ENCODE measurements at places on chromosomes 12 and 14. TPM values are rescaled to one million over a fixed set of nuclear protein-coding genes. Genes with fewer than 3 reads are reported as not detected.
A peak's percentile ranks its signal among the peaks of the same experiment; 100 is the strongest.

GRCh38 chr12:47931187-47931586 lies 26.4 kb upstream of the VDR start:
- DNase-seq = no peak

DNA sequence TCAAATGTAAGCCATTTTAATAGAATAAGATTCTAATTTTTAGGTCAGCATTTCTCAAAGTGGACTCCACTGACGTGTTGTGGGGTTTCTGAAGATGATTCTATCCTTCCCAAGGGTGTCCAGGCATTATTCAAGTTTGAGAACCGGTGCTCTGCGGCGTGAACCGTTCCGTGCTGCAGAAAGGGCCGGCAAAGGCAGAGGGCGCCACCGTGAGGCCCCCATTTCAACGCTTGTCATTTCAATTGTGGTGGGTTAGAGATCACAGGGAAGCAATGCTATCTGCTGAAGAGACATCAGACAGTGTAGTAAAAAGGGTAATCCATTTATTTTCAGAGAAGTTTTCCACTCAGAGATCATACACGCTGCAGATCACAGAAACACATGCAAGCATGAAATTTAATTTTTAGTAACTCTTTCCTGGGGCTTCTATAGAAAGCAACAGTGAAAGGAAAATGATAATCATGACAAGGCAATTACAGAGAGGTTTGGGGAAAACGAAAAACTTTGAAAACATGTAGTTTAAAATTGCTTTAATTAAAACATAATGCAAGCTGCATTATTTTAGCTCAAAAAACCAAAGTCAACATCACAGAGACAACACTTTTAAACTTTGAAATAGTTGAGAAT lies 201.7 kb downstream of the EXOC5 start:
- DNase-seq = no peak

DNA sequence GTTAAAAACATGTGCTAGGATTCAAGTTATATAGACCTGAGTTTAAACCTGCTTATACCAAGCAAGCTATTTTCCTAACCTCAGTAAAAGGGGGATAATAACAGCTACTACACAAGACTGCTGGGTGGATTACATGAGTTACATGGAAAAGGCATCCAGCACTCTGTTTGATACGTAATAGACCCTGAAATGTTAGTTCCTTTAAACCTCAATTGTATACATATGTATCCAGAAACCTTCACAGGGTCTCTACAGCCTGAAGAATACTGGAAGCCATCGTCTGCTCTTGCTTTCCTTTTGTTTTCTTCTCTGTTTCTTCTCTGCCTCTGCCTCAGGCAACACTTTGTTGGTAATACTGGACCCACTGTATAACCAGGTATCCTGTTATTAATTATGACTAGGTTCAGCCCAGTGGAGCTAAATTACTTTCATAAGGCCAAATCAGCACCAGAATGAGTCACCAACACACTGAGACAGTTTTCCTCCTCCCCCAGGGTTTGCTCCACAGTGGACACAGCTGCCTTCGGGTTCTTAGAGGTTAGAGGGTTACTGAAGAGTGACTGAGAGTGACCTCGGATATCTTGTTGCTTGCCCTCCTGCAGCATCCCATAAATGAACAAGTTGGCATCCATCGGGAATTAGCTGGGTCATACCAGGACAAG lies 127.1 kb downstream of the CAPZA3 start:
- DNase-seq = peak; percentile 81

GRCh38 chr12:131840643-131841416 lies 12.6 kb downstream of the MMP17 start:
- no peak for DNase-seq

- DNase-seq = peak; percentile 84
These were observed 5.5 kb downstream of the AJUBA start for GRCh38 chr14:22976620-22977433.

SRP54 gene
- 122 TPM for total RNA-seq

- no peak for DNase-seq
These were observed 949 bp downstream of the PLBD2 start for GRCh38 chr12:113359133-113359938.

DNA sequence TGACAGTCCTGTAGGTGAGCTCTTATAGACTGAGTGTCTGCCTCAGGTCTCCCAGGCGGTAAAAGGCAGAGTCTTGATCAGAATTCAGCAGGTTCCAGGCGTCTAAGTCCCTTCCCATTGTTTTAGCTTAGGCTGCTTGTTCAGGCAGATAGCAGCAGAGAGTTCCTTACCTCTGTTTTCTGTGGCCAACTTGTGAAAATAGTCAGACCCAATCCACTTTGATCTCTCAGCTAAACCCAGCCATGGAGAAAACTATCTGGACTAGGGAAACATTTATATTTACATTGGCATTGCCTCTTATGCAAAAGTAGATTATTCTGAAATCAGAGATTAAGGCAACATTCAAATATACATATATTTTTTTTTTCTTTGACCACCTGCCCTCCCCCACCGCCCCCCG lies 21.4 kb downstream of the CCDC62 start:
- no peak for DNase-seq

DNA sequence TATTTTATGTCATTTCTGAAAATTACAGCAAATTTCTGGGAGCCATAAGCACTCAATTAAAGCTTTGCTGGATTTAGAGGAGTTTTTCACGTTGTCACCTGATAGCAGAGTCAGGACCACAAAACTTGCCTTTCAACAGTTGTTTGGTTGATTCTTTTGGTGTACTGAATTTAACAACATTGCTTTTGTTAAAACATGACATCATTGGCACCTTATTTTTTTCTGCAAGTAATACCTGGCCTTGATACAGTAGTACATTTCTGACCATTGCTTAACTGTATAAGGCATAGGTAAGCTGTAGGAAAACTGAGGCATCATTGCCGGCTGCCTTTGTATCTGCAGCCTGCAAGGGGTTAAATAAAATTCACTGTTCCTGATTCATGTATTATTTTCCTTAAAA lies 4.5 kb upstream of the BCL11B start:
- DNase-seq = no peak

LGR5 gene
- 0.05 TPM for total RNA-seq

- peak; percentile 39 for DNase-seq
These were observed 40.4 kb downstream of the CAPS2 start for GRCh38 chr12:75289753-75290152.

DNA sequence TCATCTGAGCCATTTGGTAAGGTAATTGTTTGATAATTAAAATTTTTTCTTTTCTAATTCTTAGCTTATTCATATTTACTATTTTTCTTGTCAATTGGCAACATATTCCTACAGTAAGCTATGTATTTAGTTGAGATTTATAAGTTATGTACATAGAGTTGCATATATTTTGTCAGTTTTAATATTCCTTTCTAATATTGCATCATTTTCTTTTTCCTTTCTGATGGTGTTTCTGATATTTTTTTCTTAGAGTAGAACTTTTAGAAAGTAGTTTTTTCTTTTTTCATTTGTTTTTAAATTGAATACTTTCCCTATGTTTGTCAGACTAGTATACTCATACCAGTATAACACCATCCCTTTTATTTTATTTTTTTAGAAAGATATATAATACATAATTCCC lies 131.3 kb downstream of the TTC6 start:
- no peak for DNase-seq

SLC10A1 gene
- total RNA-seq = not detected

DNA sequence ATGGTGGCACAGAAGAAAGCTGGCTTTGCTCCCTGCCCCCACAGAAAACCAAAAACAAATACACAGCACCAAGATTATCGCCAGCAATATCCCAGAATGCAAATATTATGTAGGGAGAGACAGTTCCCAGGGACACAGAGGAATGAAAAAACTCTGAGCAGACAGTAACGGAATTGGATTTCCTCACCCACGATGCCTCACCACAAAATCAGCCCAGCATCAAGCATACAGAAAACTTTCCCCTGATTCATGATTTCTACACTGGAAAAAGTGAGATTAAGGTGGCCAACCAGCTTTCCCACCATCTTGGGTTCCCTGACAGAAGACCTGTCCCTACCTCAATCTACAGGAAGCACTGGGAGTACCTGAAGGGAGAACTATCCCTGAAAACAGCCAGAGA lies 36.6 kb downstream of the PARP11 start:
- DNase-seq = no peak

PSMA6 gene
- total RNA-seq = 160 TPM

- peak; percentile 89 for DNase-seq
These were observed 123.3 kb downstream of the KCNA5 start for GRCh38 chr12:5166976-5167375.

GRCh38 chr12:89709995-89710872 lies 1.6 kb upstream of the ATP2B1 start:
- DNase-seq = no peak

GRCh38 chr14:75854111-75854799 lies 127.5 kb downstream of the TGFB3 start:
- DNase-seq = no peak

DNA sequence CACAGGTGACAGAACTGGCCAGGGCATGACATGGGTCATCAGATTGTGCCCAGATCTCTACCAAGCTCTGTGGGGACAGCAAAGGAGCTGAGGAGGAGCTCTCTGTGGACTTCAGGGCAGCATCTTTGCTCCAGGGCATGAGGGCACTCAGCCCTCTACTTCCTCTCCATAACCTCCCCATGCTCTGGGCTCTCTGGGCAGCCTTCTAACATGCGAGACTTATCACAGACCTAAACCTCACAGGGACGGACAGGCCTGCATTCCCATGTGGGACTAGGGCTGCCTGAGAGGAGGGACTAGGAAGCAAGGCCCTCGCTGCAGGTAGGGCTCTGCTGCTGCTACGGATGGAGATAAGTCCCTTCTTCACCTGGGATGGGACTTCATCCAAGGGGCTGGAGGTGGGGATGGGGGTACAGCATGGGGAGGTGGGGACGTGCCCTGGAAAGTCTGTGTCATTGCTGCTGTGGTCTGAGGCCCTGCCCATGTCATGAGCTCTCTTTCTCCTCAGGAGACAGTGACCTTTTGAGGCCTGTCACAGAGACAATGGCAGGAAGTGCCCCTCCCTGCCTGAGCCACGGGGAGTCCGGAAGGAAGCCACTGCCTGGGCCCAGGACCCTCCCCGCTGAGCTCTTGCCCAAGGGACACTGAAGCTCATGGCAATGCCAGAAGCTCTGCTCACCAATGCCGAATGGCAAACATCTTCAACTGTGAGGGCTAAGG lies 44.1 kb downstream of the PITPNM2 start:
- DNase-seq = no peak

Measured in renal cortical epithelial cell (primary cell).